ENCODE measurements at places on chromosomes 6 and 20.
A peak's percentile ranks its signal among the peaks of the same experiment; 100 is the strongest.

GRCh38 chr6:1285556-1285955 is 26.3 kb upstream of the FOXQ1 start:
- DNase-seq = no peak

GRCh38 chr6:42049116-42049809 is 1.1 kb upstream of the TAF8 start:
- no peak for DNase-seq

- no peak for DNase-seq
These were observed 35.4 kb downstream of the AGPAT4 start for GRCh38 chr6:161238500-161238899.

- no peak for DNase-seq
These were observed 198.3 kb downstream of the JARID2 start for GRCh38 chr6:15444081-15444731.

DNA sequence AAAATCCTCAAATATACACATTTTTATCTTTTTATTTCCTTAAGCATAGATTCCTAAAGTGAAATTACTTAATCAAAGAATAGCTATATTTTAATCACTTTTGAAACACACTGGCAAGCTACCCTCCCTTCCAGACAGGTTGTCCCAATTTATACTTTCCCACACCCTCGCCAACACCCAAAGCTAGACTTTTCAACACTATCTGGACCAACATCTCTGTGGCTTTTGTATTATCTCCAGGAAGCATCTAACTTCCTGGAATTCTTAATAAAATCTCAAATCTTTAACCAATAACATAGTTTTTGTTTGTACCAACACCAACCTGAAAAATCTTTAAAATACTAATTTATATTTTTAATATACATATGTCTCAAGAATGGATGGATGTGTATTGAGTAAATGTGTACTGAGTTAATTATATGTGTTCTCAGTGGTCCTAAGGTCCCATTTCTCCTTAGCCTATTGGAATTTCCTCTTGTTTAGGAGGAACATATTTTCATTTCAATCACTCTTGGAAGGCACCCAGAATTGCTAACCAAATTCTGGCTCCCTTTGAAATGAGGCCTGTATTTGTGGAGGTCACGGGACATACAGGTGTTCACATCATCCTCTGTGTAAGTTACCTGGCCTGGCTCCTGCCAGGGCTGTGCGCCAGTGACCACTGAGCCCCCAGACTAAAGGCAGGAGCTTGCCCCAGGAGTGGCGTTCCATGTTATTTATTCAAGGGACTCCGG is 17.4 kb upstream of the GFOD1 start:
- no peak for DNase-seq

GRCh38 chr6:90976341-90976740 is 389.5 kb upstream of the MAP3K7 start:
- DNase-seq = no peak

- DNase-seq = peak; percentile 63
These were observed 67.4 kb upstream of the XRN2 start for GRCh38 chr20:21235484-21236445.

- DNase-seq = no peak
These were observed 4.0 kb upstream of the RAB5IF start for GRCh38 chr20:36601540-36601939.

DNA sequence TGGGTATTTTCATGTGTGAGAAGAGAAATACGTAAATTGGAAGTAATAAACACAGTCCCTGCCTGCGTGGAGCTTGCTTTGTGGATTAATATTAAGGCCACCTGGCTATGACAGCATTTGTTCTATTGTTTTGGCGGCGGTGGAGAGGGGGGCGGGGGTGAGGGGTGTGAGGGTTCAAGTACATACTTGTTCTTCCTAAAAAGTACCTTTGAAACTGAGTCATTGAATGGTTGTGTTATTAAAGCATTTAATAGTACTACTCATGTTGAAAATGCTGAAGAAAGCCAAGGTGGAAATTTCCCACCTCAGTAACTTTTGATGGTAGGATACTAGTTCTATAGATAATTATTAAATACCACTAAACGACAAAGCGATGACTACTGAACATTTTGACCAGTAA is 95.0 kb downstream of the FOXC1 start:
- no peak for DNase-seq

DNA sequence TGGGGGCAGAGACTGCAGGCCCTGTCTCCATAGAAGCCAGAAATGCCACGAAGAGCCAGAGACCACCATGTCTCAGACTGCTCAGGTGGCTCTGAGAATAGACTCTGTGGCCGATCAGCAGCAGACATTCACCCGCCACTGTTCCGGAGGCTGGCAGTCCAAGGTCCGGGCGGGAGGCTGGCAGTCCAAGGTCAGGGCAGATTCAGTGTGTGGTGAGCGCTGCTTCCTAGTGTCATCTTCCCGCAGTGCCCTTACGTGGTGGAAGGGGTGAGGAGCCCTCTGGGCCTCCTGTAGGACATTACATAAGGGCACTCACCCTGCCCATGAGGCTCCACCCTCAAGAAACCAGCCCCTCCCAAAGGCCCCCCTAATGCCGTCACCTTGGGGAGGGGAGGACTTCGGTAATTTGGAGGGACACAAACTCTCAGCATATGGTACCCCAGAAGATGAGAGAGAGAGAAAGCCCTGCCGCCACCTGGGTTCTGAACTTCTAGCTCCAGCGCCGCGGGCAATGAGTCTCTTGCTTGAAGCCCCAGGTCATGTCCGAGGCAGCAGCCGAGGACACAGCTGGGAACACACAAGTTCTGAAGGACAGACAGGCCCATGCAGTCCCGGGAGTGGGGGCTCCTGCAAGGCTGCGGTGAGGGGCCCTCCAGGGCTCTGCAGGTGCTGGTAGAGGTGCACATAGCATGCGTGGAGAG is 36.4 kb downstream of the DACT2 start:
- no peak for DNase-seq

- no peak for DNase-seq
These were observed 37.6 kb downstream of the LAMP5 start for GRCh38 chr20:9551808-9552550.

DNA sequence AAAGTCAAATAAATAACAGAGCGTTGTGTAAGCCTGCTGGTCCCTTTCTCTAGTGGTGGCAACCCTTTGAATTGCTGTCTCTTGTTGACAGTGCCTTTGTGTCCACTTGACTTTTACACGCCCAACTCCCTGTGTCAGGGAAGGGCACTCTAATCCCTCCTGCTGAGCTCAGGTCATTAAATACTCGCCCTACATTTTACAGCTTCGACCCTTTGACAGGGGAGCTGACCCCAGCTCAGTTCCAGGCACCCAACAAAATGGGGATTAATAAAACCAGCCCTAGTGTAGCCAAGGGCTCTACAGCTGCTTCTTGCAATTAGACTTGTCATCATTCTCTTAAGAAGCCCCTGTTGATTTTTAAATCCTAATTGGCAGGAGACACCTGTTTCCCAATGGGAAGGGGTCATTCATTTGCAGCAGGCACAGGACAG is 308.2 kb downstream of the EYA4 start:
- no peak for DNase-seq

DNA sequence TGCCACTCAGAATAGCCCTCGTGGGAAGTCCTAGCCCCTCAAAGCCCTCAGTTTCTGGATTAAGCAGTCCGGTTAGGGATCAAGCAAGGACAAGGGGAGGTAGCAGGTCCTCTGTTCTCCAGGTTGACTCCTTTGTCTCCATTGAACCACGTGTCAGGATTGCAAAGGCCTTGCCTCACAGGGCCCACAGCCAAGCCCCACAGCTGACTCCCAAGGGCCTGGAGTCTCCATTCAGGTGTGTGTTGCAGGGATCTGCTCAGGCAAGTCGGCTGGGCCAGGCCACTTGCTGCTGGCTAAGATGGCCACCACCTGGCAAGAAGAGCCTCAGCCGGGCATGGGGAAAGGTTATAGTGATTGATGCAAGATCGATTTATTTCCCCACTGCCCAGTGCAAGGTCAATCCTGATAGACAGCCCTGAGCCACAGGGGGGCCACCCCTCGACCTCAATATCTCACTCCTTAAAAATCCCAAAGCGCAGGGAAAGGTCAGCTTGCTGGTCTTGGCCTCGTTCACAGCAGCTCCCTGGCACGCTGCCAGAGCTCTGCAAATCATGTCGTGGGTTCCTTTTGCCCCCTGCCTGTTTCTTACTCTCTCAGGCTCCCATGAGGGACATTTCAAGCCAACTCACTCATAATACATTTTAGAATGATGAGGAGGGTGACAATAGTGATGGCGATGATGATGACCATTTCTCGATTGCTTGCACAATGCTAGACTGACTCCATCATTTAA is 75.9 kb downstream of the EDN3 start:
- no peak for DNase-seq
